Activated CD8-positive, alpha-beta memory T cell treated with anti-CD3 and anti-CD28 coated beads for 1 hour (primary cell): ENCODE measurements at places on chromosomes 2 and 18.

DNA sequence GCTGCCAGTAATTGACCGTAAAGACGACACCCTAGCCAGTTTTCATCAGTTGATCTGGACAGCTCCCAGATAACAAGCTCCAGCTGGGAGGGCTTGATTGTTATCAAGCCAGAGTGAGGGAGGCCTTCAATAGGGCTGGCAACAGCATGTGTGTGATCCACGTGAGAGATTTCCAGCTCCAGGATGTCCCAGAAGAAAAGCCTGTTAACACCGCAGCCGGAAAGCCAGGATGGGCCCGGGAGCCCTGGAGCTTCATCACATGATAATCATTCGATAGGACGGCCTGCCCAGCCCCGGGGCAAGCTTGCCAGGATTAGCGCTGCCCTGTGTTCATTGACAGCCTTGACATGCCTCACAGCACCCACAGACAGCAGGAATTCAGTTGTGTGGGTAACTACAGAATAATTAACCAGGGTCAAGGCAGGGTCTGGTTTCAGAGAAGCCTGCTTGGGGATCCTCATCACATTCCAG lies 182.5 kb downstream of the C1D start:
- no peak for DNase-seq

DNA sequence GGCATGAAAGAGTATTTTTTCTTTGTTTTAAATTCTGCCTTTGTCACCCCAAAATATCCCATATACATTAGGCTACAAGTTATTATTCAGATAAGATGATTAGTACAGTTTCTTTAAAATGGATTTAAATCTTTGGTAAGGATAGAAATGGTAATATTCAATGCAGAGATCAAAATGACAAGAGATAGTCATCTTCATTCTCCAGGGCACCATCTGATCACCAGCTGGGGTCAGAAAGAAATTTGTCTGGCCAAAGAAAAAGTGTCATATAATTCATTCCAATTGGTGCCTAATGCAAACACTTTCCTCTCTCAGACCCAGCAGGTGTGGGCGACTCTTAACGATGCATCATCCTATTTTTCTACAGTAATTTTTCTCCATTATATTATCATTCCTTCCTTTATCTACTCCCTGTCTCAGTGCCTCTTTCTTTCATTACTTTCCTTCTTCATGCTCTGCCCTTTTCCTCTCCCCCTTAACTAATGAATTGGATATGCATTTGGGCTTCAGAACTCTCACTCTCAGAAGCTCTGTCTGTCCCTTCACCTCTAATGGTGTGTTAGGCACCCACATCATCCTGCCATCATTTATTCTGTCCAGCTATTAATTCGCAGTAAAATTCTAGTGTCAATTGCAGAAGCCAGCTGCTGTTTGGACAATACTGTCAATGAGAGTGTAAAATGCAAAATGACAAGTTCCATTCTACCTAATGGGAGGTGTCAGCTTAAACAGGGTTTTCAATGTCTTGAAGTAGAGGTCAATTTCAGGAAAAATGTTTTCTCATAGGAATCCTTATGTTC lies 570.5 kb downstream of the TDRD15 start:
- DNase-seq = no peak

DNA sequence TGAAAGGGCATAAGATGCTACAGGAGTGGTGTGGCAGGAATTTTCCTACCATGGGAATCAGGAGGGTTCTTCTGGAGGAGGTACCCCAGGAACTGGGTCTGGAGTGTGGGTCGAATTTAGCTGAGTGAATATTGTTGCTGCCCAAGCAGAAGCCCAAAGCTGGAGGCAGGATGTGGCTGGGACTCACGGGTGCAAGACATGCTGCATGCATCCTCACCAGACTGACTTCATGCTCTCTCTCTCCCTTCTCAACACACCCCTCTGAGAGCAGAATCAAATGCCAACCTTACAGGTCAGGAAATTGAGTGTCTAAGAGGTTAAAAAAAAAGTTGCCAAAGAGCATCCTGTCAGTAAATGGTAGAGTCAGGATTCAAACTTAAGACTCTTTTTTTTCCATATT lies 78.8 kb upstream of the TTC39C start:
- no peak for DNase-seq

- no peak for DNase-seq
Observed at GRCh38 chr2:68925295-68925896, 27.3 kb downstream of the GKN2 start.

GRCh38 chr18:79486356-79487182 lies 90.8 kb downstream of the NFATC1 start:
- DNase-seq = no peak

DNA sequence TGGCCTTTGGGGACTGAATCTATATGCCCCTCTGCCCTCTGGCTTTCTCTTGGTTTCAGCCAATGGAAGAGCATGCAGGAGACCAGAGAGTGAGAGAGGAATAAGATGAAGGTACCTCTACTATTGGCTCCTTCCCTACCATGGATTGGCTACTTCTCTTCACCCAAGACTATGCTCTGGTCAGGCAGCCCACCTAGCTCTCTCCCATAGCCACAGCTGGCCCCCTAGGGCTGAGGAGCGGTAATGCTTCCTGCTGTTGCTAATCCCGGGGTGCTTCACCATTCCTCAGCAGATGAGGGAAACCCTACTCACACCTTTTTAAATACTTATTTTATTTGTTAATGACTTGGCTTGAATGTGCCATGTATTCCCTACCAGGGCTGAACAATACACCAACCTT lies 142.4 kb downstream of the MREG start:
- no peak for DNase-seq

DNA sequence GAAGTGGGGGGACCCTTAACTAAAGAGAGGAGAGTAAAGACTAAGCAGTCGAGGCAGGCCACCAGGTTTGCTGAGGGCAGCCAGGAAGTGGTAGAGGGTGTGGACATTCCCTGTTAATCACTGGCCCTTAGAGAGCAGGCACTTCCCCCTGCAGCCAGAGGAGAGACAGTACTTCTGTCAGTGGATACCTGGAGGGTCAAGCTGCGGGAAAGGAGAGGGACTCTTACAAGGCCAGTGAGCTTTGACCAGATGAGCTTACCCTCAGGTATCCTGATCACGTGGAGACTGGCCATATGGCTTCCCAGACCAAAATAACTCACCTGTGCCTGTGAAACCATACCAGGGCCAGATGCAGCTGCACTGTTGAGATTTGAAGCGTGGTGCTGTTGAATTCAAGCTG lies 28.6 kb downstream of the ITGA6 start:
- DNase-seq = no peak

GRCh38 chr2:148402786-148403185 lies 241.8 kb upstream of the EPC2 start:
- DNase-seq = no peak
